ENCODE measurements at places on chromosomes 13 and 19. TPM values are rescaled to one million over a fixed set of nuclear protein-coding genes. Genes with fewer than 3 reads are reported as not detected.

The ENOX1 gene
- total RNA-seq: 0.19 TPM

The KIR2DL4 gene
- total RNA-seq: not detected

The MRPS31 gene
- total RNA-seq: 29.7 TPM

The XRCC1 gene
- total RNA-seq: 36.2 TPM

The IQCN gene
- 6.0 TPM for total RNA-seq

The GNA15 gene
- total RNA-seq: 36.5 TPM

The TMC4 gene
- 3.6 TPM for total RNA-seq

The ZNF726 gene
- total RNA-seq: 11.1 TPM

The SIGLECL1 gene
- total RNA-seq: not detected

The WTIP gene
- total RNA-seq: 0.25 TPM

The PPP1R13L gene
- 18.1 TPM for total RNA-seq

The TNFSF9 gene
- 0.77 TPM for total RNA-seq

The DENND1C gene
- total RNA-seq: 125 TPM

The KLK8 gene
- not detected for total RNA-seq

The ATP4B gene
- not detected for total RNA-seq

The MATK gene
- 38.8 TPM for total RNA-seq

The ZNF99 gene
- not detected for total RNA-seq

The TDRD12 gene
- total RNA-seq: 0.40 TPM

The RFX2 gene
- 12.8 TPM for total RNA-seq

The SYT5 gene
- not detected for total RNA-seq

The CBARP gene
- 0.10 TPM for total RNA-seq

The COG6 gene
- 25.3 TPM for total RNA-seq

The SMIM7 gene
- total RNA-seq: 61.4 TPM

The CERS1 gene
- total RNA-seq: not detected

Data from activated naive CD4-positive, alpha-beta T cell treated with anti-CD3 and anti-CD28 coated beads, Interleukin-2, amount 10 ng/mL, durations not matched to agents 5 hours and 36 hours (primary cell).